Left kidney (tissue), 8 donors: ENCODE measurements at places on chromosomes 5 and 9. TPM values are rescaled to one million over a fixed set of nuclear protein-coding genes. Genes with fewer than 3 reads are reported as not detected.

GRCh38 chr5:111680737-111681413, 76.1 kb downstream of the NREP start:
- DNase-seq: peak; percentile 82

GRCh38 chr5:136195971-136196820, 3.2 kb upstream of the SMIM32 start:
- DNase-seq: no peak

- no peak for DNase-seq
These were observed 15.9 kb downstream of the OR2Y1 start for GRCh38 chr5:180723936-180724335.

GAPVD1 gene
- 43.8 TPM for polyA plus RNA-seq

CCDC180 gene
- polyA plus RNA-seq: 30.0 TPM

DNA sequence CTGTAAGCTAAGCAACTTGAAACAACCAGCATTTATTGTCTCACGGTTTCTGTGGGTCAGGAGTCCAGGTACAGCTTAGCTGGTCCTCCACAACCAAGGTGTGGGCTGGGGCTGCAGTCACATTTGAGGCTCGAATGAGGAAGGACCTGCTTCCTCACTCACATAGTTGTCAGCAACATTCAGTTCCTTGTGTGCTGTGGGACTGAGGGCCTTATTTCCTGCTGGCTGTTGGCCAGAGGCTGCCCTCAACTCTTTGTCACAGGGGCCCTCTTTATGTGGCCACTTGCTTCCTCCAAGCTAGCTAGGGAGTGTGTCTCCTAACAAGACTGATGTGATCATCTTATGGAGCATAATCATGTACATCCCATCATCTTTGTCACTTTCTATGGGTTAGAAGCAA, 29.2 kb upstream of the SEMA4D start:
- no peak for DNase-seq

TRPM6 gene
- polyA plus RNA-seq: 1.1 TPM

OSTF1 gene
- 23.4 TPM for polyA plus RNA-seq

GRCh38 chr5:45622365-45622764, 73.8 kb downstream of the HCN1 start:
- DNase-seq: no peak

DNA sequence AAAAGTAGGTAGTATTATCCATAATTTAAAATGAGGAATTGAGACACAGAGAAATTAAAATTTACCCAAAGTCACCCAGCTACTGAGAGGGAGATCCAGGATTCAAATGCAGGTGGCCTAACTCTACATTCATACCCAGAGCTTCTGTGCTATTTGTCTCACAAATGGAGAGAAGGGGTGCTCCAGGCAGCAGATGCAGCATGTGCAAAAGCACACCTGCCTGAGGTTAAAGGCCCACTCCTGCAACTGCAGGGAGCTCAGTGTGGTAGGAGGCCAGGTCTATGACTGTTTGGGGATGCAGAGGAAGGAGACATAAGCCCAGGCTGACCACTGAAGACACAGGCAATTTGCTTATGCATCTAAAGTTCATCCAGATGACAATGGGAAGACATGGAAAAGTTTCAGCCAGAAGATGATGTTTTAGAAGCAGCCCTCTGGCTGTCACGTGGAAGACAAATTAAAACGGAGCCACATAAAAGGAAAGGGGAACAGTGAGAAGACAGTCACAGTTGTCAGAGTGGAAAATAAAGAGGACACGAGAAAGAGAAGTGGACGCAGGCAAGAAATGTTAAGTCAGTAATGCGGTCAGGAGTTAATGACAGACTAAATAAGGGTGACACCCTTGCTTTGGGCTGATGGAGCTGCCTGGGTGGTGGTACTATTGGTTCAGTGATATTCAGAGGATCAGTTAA, 214.7 kb downstream of the EBF1 start:
- DNase-seq: no peak

DNA sequence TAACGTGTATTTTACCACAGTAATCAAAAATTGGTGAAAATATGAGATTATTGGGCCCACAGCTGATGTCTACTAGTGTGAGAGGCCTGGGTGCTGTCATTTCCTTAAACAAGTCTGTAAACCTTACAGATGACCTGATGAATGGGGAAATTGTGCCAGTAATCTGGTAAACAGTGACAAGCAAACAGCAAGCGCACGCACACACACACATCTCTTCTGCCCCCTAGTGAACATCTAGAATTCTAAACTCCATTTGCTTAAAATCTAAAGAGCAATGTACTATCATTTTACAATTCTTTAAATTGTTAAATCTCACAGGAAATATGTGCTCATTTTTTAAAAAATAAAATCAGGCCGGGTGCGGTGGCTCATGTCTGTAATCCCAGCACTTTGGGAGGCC, 7.5 kb upstream of the RAPGEF1 start:
- DNase-seq: no peak

GRCh38 chr5:132223861-132224260, 3.8 kb downstream of the P4HA2 start:
- no peak for DNase-seq

SLC4A9 gene
- polyA plus RNA-seq: 26.9 TPM

GRCh38 chr5:35656721-35657120, 39.1 kb downstream of the SPEF2 start:
- DNase-seq: no peak

- DNase-seq: no peak
These were observed 6.7 kb upstream of the SOX30 start for GRCh38 chr5:157658893-157659292.

DNA sequence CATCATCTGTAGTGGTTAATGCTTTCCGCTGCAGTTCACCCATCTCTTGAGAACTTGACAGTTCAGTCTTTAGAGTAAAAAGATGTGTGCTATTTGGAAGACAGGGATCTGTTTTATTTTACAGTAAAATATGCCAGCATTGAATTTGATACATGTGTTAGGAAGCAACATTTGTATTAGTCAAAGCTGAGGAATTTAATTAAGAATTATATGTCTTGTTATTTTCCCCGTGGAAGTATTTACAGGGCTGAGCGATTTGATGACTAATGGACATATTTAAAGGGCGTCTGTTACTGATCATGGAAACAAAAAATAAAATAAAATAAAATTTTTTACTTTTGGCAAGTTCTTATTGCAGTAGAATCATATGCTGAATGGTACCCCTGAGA, 101.3 kb downstream of the PAM start:
- DNase-seq: no peak

DNA sequence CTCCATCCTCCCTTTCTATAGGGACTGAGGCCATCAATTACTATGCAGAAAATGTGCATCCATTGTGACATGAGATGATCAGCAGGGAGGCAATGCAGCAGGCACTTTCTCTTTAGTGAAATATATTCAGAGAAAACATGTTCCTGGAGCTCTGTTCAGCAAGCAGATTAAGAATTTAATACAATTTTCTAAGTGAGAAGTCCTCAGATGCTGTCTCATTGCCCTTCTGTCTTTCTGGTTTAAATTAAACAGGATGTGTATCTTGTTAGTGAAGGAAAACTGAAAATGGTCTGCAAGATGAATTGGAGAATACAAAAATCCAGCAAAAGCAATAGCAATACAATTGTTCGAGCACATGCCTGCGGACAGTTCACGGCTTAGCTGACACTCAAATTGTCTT, 445.8 kb upstream of the RIOK2 start:
- no peak for DNase-seq

- no peak for DNase-seq
These were observed 149.3 kb upstream of the POU5F2 start for GRCh38 chr5:93890657-93891056.

DAB2 gene
- polyA plus RNA-seq: 221 TPM

DNA sequence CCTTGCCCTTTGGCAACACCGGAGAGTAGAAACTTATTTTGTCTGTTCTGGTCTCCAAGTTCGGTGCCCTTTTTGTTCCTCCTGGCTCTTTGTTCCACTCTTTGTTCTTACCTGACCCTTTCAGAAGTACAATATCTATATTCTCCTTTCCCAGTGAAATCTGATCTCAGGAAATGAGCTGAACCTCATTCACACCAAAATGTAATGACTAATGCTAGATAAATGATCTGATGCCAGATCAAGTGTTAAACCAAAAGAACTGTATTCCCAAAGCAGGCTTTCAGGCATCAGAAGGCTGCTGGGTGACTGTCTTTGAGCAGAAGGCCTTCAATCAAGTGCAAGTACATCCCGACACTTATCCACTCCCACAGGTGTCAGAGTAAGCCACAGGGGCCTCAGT, 156.4 kb downstream of the SPOCK1 start:
- DNase-seq: no peak

- DNase-seq: peak; percentile 86
These were observed at the start of gene CLINT1 for GRCh38 chr5:157858527-157859226. TSS of gene CLINT1 (minus strand) at chr5:157859145. CDS start at chr5:157858970, 175 bp downstream.

DNA sequence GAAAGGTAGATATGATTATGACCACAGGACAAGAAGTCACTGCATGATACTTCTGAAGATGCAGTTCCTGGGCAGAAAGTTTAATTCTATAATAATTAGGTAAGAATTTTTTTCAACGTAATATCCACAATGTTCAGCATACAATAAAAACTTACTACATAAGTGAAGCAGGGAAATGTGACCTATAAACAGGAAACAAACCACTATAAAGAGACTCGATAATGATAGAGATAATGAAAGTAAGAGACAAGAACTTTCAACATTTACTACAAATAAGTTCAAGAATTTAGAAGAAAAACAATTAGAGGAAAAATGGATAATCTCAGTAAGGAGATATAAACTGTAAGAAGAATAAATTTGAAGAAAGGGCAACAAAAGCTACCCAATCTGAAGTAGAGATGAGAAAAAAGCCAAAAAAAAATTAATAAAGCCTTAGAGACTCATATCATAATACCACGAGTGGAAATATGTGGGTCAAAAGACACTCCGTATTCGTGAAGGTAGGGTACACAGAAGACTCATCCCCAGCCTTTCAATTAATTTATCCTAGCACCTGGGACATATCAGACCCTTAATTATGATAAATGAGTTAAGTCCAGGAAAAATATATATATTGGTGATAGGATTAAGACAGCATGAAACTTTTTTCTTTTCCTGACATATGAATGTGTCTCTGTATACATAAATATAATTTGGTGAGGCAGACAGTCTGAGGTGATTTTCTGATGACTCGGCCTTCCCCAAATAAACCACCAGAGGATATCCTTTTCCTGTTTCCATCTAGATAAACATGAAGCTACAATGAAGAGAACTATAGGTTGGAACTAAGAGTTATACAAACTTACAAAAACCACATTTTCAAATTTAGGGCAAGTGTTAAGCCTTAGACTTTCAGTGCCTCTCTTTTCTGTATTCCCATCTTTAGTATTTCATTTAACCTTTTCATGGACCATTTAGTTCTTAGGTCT, 120.4 kb downstream of the RAPGEF6 start:
- no peak for DNase-seq

PCA3 gene
- polyA plus RNA-seq: 0.96 TPM

DNA sequence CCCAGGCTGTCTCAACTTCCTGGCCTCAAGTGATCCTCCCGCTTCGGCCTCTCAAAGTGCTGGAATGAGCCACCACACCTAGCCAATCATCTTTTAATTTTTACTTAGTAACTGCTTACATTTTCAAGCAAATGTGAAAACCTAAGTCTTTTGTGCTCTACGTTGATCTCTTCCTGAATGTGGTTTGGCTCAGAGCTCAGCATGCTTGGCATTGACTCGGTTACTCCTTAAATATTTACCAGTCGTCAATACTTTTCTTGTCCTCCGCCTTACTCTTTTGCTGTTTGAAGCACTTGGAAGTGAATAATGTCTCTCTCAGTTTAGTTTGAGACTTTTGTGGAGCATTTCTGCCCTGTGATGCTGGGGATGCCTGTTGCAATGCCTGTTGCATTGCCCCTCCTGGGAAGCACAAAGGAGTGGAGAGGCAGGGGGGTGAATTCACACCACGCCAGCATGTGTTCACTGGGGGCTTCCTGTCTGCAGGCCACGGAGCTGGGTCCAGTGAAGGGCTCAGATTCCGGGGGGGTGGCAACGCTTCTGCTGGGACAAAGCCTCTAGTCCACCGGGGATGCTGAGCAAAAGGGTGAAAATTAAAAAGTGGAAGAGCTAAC, 13.1 kb upstream of the TENT4A start:
- DNase-seq: no peak

DNA sequence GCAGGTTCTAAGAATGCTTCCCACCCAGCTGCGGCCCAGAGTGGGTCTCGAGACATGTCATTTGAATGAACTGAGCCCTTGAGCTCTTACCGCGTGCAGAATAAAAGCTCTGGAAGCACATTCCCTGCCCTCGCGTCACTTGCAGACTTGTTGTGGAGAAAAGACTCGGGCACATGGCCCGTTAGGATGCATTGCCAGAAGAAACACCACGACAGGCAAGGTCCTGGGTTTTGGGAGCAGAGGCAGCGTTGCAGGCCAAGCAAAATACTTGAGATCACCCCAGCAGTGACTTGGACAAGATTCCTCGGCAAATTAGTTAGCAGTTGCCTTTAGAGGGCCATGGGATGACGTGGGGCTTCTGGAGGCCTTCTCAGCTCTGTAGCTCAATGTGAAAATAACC, 170.8 kb upstream of the MSX2 start:
- DNase-seq: no peak

DNA sequence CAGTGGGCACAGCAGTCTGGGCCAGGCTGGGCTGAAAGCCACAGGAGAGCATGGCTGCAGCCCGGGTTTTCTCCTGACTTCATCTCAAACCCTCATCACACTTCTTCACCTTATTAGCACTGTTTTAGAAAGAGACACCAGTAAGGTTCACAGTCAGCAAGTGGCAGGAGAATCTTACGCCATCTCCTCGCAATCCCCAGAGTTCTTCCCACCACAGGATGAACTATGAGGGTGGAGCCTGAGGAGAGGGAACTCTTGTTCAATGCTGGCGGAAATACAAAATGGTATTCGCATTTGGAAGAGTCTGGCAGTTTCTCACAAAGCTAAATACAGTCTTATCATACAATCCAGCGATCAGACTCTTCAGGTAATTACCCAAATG, 14.7 kb downstream of the BICD2 start:
- DNase-seq: no peak

ZBTB34 gene
- polyA plus RNA-seq: 23.1 TPM

DNA sequence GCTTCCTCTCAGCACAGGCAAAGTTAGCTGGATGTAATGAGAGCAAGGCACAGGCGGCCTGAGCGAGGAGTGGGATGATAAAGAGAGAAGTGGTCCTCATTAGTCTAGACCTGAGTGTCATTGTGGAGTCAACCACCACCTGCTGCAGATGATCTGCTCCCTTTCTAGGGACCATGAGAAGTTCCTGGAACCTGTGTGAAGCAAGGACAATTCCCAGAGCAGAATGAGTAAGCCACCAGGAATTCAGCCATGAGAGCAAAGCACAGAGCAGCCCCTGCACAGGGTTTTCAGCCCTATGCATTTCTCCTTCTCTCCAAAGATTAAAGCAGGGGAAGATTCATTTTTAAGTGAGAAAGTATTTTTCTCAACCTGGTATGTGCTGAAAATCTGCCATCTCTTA, 146.8 kb upstream of the SPEF2 start:
- no peak for DNase-seq
